ENCODE measurements at places on chromosomes 16 and 17.
A peak's percentile ranks its signal among the peaks of the same experiment; 100 is the strongest.

GRCh38 chr16:69555437-69555836 is 10.3 kb upstream of the NFAT5 start:
- no peak for DNase-seq

- no peak for DNase-seq
Measured at GRCh38 chr17:22158364-22158763, 466.0 kb downstream of the KCNJ18 start.

GRCh38 chr16:89383095-89384003 is 107.0 kb downstream of the ANKRD11 start:
- DNase-seq: no peak

DNA sequence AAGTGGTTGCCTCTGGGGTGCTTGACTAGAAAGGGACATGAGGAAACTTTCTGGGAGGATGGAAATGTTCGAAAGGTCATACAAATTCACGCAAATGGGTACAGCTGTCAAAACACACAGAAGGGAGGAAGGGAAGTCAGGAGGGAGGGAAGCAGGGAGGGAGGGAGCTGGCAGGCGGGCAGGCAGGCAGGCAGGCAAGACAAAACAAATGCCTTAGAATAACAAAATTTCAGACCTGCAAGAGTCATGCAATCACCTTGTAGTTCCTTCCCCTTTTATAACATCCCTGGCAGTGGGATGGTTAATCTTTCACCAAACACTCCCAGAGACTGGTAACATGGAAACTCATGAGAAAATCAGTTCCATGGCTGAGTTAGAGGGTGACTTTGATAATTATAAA is 189.2 kb downstream of the STX8 start:
- no peak for DNase-seq

- DNase-seq: no peak
Measured at GRCh38 chr16:89001117-89002027, 24.4 kb upstream of the CBFA2T3 start.

DNA sequence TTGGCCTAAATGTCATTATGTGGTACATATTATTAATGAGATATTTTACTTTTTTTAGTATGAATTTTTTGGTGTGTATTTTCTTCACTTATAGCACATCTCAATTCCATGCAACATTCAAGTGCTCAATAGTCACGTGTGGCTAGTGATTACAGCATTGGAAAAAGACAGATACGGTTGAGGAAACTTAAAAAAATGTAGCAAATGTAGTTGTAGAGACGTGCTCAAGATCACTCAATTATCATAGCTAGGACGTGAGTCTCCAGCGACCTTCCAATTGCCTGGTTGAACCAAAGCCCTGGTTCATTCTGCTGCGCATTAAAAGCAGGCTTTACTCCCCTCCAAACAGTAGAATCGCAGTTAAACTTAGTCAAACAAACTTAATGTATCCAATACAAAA is 1.2 kb upstream of the LIG3 start:
- no peak for DNase-seq

DNA sequence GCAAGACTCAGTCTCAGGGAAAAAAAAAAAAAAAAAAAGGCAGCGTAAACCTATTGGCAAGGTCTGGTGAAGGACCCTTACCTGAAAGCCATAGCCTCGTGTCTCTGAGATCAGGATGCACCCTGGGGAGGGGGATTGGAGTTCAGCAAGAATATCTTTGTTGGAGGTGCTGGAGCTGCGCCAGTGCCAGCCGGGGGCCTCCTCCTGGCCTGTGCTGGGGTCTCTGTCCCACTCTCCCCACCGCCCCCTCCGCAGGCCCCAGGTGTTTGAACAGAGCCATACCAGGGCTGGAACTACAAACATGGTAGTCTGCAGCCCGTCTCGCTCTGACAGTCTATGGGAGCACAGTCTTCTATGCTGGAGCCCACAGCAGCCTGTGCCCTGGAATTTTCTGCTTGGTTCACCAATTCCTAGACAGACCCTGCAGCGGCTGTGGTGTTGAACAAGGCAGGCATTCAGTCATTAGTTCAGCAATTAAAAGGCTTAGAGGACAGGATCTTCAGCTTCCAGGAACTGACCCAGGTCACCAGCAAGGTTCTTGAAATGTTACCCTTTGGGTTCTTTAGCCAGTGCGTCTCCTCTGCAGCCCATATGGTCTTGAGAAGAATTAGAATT is 42.2 kb upstream of the KIFC3 start:
- no peak for DNase-seq

- DNase-seq: no peak
Measured at GRCh38 chr16:13269905-13270528, 368.6 kb downstream of the SHISA9 start.

GRCh38 chr17:50349243-50349600 is 3.3 kb downstream of the XYLT2 start:
- DNase-seq: no peak

DNA sequence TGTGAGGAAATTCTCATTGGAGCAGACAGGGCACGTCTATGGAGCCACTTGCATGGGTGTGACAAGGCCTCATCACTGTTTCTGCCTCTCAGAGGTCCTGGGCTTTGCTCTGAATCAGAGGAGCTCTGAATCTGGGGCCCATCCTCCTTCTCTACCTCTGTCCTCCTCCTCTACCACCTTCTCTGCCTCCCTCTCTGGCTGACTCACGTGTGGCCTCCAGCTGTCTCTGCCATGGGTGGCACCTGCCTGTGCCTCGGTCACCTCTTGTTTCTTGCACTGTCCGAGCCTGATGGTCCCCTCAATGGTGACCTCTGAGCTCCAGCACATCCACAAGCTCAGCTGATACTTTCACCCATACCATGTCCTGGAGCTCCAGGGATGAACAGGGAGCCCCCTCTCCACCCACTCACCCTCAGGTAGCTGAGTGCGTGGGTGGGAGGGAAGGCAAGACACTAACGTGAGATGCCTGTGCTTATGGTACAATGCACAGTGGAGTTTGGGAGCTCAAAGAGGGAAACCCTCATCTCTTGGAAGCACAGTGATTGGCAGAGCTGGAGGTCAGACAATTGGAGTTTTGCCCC is 116.4 kb upstream of the CRHR1 start:
- no peak for DNase-seq

DNA sequence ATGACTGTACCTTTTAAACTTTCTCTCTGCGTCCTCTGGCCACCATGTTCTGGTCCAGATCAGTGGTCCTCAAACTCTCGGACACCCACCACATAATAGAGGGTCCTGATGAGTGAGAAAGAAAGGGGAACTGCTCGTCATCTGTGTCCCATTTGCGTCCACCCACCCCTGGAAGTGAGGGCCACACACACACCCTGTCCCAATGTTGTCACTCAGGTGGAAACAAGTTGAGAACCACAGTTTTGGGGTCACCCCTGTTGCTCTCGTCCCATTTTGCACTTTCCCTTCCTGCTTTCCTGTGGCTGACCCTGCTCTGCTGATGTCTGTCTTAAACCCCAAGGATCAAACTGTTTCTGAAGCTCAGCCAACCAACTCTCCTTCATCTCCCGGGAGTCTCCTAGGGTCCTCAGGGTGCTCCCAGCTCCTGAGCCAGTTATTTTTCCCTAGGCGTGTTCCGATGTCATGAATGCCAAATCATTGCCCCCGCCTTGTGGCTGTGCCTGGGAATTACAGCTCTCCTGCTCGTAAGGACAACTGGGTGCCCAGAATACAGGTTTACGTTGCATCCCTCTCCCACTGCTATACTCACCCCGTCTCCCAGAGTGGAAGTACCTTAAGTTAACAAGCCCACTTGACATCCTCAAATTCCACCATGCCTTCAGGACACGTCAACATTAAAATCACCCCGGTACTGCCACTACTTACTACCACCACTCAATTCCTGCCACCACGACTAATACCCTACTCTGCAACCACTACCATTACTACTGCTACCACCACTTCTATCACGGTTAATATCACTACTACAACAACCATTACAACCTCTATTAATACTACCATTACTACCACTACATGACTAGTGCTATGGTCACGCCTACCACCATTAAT is 26.0 kb upstream of the HNF1B start:
- no peak for DNase-seq

DNA sequence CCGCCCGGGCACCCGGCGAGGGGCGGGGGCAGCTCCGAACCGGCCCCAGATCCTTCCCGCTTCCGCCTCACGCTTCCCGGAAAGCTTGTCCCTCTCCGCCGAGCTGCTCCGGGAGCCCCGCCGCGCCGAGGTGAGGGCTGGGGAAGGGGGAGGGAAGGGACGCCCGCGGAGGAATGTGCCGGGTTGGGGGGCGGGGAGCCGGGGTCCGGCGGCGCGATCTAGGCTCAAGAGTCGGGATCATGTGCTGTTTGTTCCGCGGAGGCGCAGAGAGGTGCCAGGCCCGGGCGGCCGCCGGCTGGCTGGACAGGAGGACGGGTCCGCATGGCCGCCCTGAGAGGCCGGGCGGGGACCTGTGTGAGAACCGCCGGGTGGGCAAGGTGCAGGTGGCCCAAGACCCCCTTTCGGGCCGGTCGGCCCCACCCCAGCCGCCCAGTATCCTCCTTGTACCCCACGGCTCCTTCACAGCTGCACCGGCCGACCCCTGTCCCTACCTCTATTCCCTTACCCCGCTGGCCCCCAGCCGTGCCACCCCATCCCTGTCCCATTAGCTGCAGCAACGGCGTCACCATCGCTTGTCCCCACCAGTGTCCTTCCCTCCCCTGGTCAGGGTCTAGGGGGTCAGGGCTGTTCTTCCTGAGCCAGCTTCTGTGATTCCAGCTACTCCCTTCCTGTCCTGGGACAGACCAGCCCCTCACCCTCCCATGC is 429 bp downstream of the KIF1C start:
- DNase-seq: no peak

- DNase-seq: peak; percentile 74
Measured at GRCh38 chr16:8567355-8568230, 22.7 kb downstream of the TMEM114 start.

GRCh38 chr16:89981414-89981813 is 32.9 kb downstream of the DEF8 start:
- DNase-seq: no peak

DNA sequence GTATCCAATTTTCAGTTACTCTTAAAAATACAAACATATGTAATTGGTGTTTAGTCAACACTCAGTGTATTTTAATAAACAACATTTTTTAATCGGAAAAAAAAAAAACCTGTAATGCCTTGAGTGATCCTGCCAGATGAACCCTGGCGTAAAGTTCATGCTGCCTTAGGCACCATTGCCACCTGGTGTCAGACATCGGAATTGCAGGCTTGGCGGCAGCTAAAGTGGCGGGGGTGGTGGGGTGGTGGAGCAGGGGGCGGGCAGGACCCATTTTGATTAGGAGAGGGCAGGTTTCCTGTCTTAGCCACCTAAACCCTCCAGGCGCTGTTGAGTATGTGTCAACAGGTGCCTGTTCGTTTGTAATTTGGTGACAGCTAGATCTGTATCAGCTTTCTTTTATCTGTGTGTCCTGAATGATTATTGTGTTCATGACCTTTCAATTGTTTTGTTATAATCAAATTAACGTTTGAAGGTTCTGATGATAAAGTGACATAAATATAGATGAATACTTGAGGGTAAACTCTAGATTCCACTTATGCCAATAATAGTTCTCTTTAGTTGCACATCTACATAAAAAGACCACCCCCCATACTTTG is 588.7 kb downstream of the CDH13 start:
- no peak for DNase-seq

DNA sequence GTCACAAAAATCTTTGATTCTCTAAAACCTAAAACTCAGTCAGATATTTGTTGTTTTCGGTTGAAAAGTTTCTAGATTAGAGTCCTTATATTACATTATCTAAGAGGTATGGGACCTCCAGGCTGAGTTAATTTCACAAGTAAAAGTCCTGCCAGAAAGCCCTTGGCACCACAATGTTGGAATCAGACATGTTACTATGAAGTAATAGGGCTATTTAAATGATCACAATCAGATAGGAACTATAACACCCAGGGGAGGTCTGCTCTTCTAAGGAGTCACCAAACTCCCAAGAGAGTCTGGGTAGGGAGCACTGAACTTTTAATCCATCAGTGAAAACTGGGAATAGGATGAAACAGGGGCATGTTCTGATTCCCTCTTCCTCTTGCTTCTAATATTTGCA is 54.2 kb downstream of the WIPI1 start:
- no peak for DNase-seq

GRCh38 chr17:66494023-66494803 is 191.8 kb downstream of the PRKCA start:
- DNase-seq: peak; percentile 61

- peak; percentile 28 for DNase-seq
Measured at GRCh38 chr17:752620-753219, 656 bp upstream of the GEMIN4 start.

DNA sequence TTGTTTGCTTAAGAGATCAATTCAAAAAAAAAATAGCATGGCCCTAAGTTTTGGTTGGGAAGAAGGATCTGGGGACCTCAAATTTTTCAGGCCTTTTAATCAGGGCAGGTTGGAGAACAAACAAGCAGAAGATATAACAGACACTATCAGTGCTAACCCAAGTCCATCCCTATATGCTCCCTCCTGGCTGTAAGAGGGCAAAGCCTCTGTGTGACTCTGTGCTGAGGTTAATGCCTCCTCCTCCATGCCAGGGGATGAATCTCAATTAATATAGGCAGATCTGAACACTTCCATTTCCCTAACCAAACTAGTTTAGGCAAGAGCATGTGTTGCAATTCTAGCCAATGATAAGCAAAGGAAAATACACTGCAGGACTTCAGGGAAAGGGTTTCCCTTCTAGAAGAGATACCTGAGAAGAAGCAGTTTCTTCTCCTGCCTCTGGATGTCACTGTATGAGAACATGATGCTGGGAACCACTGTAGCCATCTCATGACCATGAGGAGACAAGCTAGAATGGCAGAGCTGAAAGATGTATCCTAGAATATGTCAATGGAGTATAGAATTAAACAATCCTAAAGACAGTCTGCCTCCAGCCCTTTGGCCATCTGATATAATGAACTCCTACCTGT is 76.0 kb downstream of the CHD9NB start:
- DNase-seq: no peak

DNA sequence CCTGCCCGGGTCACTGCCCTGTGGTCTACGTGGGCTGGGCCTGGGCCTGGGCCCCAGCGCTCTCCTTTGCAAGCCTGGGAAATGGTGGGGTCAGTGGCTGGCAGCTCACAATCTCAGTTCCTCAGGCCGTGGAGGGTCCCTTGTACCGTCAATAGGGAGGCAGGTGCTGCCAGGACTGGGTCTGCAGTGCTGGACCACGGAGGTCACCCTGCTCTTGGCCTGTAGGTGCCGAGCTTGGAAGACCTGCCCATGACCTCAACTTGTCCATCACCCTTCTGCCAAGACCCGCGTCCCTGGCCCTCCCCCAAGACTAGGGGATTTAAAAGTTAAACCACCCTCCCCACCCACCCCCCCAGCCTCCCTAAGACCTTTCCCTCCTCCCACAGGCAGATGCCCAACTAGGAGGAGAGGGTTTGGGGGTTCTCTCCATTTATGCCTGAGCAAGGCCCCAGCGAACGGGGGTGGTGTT is 2.5 kb downstream of the TBX2 start:
- DNase-seq: no peak

DNA sequence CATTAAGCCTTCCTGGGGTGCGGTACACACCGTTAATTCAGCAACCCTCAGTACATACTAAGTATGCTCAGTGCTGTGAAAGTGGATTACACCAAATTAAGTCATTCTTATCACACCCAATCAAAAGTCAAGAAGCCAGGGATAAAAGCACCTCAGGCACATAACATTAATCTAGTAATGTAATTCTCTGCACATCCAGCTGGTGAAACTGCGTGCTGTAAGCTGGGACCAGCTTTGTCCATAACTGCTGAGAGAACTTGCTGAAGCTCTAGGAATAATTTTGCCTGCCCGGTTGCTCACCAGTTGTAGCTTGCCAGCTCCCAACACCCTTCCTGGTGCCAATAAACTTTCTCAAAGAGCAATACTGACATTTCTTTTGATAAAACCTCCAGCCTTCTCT is 44.9 kb downstream of the SLC47A1 start:
- DNase-seq: no peak

All from fibroblast of skin of left biceps (primary cell).